ENCODE measurements at places on chromosomes 5 and 9.

- DNase-seq: no peak
Observed at GRCh38 chr5:153831973-153832372, 206.7 kb downstream of the FAM114A2 start.

GRCh38 chr9:138061631-138062030 lies 184.0 kb downstream of the CACNA1B start:
- DNase-seq: no peak

- DNase-seq: no peak
Observed at GRCh38 chr9:15421990-15422371, 695 bp upstream of the SNAPC3 start.

- DNase-seq: no peak
Observed at GRCh38 chr5:76402251-76402885, 717 bp upstream of the IQGAP2 start.

DNA sequence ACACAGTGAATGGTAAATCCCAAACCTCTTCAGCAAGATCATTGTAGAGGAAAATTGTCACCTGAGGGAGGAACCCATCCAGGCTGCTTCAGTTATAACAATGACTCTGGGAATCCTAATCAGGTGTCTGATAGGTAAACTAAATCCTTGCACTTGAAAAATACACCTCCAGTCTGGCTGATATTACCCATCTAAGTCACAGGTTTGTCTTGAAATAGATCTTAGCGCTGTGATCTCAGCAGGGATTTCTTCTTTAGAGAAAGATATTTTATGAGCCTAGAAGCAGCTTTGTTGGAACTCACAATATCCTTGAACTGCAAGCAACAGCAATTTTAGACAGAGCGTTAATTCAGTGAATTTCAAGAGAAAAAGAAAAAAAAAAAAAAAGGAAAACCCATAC lies 149.7 kb downstream of the SGCD start:
- no peak for DNase-seq
